ENCODE measurements at places on chromosomes 5 and 9.

DNA sequence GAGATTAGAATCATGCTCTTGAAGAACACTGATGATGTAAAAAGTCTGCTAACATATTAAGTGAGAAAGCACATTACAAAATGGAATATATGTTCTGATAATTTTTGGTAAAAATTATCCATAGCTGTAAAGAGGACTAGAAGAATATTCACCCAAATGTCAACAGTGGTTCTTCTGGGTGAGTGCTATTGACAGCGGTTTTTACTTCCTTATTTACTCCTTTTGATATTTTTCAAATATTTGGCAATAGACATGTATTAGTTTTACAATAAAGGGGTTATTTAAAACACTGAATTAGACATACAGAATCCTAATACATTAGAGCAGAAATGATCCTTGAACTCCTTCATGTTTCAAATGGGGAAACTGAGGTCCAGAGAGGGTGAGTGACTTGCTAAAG is 26.9 kb upstream of the MEGF9 start:
- no peak for DNase-seq

DNA sequence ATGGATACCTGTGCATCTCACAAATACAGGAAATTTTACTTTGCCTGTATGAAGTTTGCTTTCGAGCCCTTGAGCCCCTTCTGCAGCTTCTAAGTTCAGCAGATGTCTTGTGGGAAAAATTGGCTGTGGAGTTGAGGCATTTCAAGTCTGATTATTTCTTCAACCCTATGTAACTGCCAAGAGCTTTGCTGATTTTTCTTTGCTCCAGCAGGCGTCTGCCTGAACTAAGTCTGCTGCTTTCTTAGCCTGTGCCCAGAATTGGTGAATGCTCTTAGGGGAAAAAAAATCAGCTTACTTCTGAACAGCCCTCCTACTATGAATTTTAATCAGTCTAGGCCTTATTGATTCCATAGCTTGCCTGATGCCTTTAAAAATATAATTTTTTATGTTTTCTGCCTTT is 41.2 kb downstream of the RIC1 start:
- DNase-seq = no peak

GRCh38 chr5:42005561-42006153 is 80.6 kb downstream of the FBXO4 start:
- peak; percentile 17 for DNase-seq

- no peak for DNase-seq
These were observed 59.4 kb upstream of the TNFSF8 start for GRCh38 chr9:114989600-114990410.

DNA sequence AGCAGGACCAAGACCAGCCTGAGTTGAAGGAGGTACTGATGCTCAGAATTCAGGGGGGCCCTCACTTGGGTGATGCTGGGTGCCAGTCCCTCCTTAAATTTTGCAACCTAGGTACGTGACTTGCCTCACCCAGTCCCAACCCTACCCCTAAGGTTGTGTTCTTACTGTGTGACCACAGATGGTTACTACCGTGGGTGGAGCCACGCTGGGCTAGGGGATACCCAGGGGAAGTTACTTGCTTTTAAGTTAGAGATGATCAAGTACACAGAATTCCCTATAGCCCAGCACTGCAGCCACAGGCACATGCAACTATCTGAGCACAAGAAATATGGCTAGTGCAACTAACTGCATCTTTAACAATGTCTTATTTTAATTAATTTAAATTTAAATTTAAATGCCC is 32.9 kb downstream of the NXNL2 start:
- no peak for DNase-seq

DNA sequence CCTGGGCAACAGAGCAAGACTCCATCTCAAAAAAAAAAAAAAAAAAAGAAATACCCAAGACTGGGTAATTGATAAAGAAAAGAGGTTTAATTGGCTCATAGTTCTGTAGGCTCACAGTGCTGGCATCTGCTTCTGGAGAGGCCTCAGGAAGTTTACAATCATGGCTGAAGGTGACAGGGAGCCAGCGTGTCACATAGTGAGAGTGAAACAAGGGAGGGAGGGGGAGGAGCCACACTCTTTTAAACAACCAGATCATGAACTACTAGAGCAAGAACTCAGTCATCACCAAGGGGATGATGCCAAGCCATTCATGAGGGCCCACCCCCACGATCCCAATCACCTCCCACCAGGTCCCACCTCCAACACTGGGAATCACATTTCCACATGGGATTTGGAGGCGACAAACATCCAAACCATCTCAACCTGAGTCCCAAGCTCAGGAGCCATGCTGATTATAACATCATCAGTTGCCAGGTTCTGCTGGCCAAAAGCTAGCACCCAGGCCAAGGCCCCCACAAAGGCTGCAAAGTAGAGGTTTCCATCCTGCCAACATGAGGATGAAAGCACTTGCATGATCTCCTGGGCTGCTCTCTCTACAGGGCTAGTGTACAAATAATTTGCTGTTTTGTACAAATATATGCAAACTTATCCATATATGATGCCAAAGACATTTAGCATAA is 15.3 kb downstream of the DENND1A start:
- DNase-seq = no peak

GRCh38 chr5:74641735-74642542 is 1.4 kb upstream of the ENC1 start:
- DNase-seq = peak; percentile 48

- no peak for DNase-seq
These were observed 10.2 kb downstream of the SARDH start for GRCh38 chr9:133727876-133728441.

DNA sequence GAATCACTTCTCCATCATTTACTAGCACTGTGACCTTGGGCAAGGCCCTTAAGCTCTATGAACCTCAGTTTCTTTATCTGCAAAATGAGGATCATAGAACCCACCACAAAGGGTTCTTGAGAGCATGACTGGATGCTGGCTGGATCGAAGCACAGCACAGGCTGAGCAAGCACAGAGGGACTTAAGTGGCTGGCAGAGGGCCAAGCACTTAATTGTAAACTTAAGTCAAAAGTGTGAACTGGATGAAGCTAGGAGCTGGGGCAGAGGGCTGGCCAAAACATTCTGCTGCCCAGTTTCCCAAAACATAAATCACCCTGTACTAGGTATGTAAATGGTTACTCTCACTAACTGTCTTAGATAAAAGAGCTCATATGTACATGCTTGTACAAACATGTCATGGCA is 112.3 kb upstream of the WWC1 start:
- DNase-seq = peak; percentile 15

DNA sequence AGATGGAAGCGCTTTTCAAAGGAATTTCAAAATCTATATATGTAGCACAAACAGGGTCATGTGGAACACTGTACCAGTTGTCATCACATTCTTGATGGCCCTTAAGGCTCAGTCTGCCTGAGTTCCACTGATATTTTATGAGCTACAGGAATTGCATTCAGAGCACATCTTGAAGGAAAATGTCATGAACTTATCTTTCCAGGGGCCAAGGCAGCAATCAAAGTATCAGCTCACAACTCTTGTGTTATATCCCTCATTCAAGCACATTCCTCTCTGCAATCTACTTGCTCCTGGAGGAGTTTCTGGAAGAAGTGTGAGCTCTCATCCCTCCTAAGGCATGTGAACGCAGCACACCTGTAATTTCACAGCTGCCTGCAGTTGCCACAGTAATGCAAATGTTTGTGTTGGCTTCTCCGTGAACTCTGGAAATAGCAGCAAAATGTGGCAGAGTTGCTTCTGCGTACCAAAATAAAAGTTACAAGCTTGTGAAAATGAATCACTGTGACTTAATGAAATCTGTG is 89.7 kb upstream of the EQTN start:
- DNase-seq = no peak

- DNase-seq = peak; percentile 84
These were observed 678 bp downstream of the SLC2A6 start for GRCh38 chr9:133477992-133478850.

DNA sequence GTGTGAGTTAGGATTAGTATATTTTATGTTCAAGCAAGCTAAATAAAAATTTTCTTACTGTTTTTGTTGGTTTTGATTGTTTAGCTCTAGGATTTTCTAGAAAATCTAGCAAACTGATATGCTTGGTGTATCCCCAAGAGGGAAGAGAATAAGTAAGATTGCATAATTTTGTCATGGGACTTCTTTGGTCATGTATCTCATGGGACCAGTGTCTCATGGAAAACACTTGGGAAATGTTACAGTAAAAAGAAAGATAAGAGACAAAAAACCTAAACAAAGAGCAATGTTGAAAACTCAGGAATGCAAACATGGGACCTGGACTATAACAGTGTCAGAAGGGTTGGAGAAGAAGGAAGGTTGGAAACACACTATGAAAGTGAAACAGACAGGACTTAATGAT is 119.4 kb downstream of the TLR4 start:
- DNase-seq = no peak

- DNase-seq = no peak
These were observed 1.5 kb upstream of the TIFAB start for GRCh38 chr5:135453613-135454012.

DNA sequence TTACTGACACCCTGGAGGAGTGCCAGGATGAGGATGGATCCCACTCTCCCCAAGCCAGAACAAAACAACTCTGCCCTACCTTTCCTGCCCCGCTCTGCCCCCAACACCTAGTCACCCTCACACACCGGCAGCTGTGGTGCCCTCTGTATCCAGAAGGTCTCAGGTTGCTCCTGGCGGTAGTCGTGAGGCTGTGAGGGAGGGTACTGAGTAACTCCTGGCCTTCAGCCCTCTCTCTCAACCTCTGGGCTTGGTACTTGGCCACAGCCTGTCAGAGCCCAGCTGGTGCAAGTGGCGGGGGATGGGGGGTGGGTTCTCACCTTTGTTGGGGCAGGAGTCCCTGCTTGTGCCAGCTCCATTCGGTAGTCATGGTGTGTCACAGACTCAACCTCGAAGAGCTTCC is 1.9 kb downstream of the SPAG8 start:
- DNase-seq = no peak

- no peak for DNase-seq
These were observed 214.9 kb upstream of the DAP start for GRCh38 chr5:10975945-10976344.

- DNase-seq = no peak
These were observed 16.0 kb upstream of the ANGPTL2 start for GRCh38 chr9:127138444-127138843.

DNA sequence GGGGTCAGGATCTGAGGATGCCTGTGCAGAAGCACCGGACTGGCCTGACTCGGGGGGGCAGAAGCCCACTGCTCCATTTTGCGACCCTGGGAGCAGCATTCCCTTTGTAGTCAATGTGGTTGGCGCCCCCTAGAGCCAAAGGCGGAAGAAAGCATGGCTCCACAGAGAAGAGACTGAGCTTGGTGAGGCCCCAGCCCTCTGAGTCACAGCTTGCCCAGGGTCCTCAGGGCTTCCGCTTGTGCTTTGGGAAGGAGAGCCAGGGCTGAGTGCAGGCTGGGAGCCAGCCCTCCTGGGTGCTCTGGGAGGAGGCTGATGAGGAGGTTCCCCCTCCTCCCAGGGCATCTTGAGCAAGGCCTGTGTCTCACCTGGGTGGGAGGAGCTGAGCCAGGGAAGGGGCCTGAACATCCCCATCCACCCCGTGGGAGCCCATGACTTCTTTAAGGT is 5.5 kb upstream of the AQP3 start:
- DNase-seq = peak; percentile 52

DNA sequence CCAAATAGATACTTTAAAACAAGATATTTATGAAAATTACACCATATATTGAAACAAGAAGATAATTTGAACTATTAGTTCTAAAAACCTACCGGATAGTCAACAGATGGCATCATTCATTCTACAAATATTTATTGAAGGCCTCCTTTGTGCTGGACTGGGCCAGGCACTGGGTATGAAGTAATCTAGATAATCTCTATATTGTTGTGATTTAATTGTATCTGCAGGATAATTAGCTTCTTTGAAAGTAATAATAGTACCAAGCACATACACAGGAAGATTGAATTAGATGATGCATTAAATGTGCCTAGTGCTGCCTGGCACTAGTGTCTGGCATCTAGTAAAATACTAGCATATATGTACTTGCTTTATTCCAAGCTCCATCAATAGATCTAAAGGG is 735.2 kb upstream of the DMAC1 start:
- no peak for DNase-seq

DNA sequence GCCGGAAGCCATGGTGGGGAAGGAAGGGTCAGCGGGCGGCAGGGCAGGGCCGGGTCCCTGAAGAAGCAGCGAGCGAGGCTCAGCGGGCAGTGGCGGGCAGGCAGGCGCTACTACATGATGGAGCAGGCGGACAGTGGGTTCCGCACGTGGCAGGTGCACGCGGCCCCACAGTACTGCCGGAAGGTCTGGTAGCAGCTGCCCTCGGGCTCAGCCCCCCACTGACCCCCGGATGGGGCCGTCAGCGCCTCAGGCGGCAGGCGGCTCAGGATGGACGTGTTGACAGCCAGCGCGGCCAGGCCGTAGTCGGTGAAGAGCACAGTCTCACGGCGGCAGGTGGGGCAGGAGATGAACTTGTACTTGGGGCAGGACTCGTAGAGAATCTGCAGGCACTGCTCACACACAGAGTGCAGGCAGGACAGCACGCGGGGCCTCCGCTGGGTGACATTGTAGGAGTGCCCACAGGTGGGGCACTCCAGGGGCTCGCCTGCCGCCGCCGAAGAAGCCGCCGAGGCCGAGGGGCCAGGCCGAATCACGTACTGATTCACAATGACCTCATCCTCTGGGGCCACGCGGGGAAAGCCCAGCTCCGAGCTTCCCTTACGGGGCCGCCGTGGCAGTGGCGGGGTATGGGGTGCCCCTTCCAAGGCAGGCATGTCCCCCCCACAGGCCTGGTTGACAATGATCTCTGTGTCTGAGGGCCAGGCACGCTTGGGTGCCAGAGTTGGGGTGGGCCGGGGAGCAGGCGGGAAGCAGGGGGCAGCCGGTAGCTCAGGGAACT is 1.5 kb downstream of the RNF208 start:
- DNase-seq = no peak

GRCh38 chr5:157858527-157859226 is at the start of gene CLINT1:
Gene CLINT1 (minus strand): TSS chr5:157859145. CDS start chr5:157858970, 175 bp downstream.
- peak; percentile 93 for DNase-seq

DNA sequence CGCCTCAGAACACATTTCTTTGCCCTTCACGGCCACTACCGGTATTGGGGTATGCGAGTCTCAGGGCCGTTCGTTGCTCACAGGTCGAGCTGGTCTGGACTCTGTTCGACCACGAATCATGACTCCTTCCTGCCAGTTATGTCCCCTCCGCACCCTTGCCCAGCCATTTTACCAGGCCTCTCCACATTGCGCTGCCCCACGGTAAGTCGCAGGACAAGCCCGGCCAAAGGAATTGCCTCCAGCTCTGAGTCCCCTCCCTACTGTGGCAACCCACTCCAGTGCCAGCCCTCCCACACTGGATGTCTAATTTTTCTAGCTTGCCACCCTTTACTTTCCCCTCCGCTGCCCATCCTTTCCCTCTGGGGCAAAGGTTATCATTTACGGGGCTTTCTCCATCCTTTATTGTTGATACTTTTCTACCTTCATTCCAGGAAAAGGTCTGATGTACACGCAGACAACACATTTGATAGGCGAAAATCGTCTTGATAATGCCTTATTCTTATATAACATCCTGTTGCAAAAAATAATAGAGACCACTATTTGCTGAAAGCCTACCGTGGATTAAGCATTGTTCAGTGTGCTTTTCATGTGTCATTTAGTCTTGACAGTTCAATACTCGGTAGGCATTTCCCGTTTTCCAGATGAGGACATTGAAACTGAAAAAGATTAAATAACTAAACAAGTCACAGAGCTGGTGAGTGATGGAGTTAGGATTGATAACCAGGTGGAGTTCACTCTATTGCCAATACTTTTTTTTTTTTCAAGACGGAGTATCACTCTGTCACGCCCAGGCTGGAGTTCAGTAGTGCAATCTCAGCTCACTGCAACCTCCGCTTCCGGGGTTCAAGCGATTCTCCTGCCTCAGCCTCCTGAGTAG is 958 bp upstream of the HSPA5 start:
- DNase-seq = no peak

GRCh38 chr9:34526026-34526425 is 3.2 kb upstream of the ENHO start:
- no peak for DNase-seq
